ENCODE measurements at places on chromosomes 2 and 18. TPM values are rescaled to one million over a fixed set of nuclear protein-coding genes. Genes with fewer than 3 reads are reported as not detected.

Gene UGT1A8
- not detected for total RNA-seq

- no peaks in the 10 kb centered on the region for H3K36me3 ChIP-seq
- no peaks in the 10 kb centered on the region for H3K27me3 ChIP-seq
- no peak overlapping the region for H3K4me3 ChIP-seq
- H3K27ac ChIP-seq = no peak overlapping the region
- H3K4me1 ChIP-seq = no peaks in the 10 kb centered on the region
- no peak for DNase-seq
These were observed 42.1 kb downstream of the CD28 start for GRCh38 chr2:203748331-203749126.

- no peaks in the 10 kb centered on the region for H3K36me3 ChIP-seq
- no peak for DNase-seq
- H3K4me3 ChIP-seq = no peak overlapping the region
- no peak overlapping the region for H3K27ac ChIP-seq
- H3K4me1 ChIP-seq = no peaks in the 10 kb centered on the region
- H3K27me3 ChIP-seq = no peaks in the 10 kb centered on the region
These were observed 89.9 kb downstream of the SOX11 start for GRCh38 chr2:5782103-5782502.

Gene RRM2
- total RNA-seq = 2.6 TPM

Gene RNU2-63P
- not detected for total RNA-seq

Gene SP110
- total RNA-seq = 39.0 TPM

DNA sequence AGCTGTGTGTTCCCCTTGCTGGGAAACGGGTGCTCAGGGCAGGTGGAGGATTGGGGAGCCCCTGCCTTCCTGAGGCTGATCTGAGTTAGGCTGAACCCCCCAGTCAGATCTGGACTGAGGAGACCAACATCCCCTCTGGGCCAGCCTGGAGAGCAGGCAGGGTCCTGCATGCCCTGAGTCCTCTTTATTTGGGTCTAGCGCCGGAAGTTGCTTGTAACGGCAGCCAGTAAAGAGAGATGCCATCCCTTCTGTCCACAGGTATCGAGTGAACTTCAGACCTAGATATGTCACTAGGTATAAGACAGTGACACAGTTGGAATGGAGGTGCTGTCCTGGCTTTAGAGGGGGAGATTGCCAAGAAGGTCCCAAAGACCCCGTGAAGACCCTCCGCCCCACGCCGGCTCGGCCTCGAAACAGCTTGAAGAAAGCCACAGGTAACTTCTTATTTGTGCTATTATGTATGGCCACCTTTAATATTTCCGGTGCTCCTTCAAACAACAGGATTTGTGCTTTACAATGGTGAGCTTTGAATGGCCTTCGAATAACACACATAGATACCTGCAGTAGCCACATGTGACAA is 38.0 kb downstream of the EMILIN2 start:
- H3K4me1 ChIP-seq = no peaks in the 10 kb centered on the region
- no peak overlapping the region for H3K4me3 ChIP-seq
- no peaks in the 10 kb centered on the region for H3K27me3 ChIP-seq
- DNase-seq = no peak

Gene ACADL
- 2.0 TPM for total RNA-seq

Data from breast epithelium (tissue), 4 donors.